ENCODE measurements at places on chromosomes 1 and 21. TPM values are rescaled to one million over a fixed set of nuclear protein-coding genes. Genes with fewer than 3 reads are reported as not detected.
A peak's percentile ranks its signal among the peaks of the same experiment; 100 is the strongest.

- H3K27ac ChIP-seq, result no peak overlapping the region
- peak; percentile 96 for DNase-seq
- H3K4me3 ChIP-seq, result peak overlapping the region; percentile 60
These were observed 380 bp downstream of the COL18A1 start for GRCh38 chr21:45405271-45405818.

ADAMTS5 gene
- 39.1 TPM for total RNA-seq

GRCh38 chr1:9631613-9632012 is 19.9 kb upstream of the PIK3CD start:
- no peaks in the 10 kb centered on the region for H3K36me3 ChIP-seq
- no peak overlapping the region for H3K27ac ChIP-seq
- no peaks in the 10 kb centered on the region for H3K4me1 ChIP-seq
- H3K27me3 ChIP-seq, result no peaks in the 10 kb centered on the region

DNA sequence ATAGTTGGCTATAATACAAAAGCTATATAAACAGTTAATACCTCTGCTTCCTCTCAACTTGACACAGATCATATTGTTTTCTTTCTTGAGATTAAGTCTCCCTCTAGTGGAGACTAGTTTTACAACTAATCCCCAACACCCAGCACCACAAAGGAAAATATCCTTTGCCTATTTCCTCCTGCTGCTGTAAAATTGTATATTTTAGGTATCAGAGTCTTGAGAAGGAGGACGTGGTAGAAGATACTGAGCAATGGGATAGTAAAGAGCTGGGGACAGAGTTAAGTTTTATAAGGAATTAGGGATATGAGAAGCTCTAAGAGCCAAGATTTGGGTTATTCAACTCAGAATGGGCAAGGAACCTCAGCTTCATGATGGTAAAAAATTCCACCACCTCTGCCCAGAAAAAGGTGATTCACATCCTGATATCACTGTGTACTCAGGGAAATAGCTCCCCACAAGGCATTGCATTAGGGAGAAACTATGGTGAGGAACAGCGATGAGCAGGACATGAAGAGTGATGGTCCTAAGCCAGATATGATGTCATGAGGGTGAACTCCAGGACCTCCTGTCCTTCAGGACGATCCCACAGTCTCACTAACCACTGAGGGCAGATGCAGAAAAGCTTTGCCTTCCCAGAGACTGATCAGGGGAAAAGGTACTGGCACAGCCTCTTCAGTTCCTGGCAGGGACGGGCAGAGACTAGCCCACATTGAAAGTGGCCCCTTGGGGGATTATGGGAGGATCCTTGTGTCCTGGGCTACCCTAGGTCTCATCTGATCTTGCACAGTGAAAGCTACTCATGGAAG is 14.7 kb upstream of the CFAP126 start:
- no peaks in the 10 kb centered on the region for H3K27me3 ChIP-seq
- peak; percentile 76 for DNase-seq
- peaks cover 15% of the 10 kb centered on the region for H3K4me1 ChIP-seq
- no peaks in the 10 kb centered on the region for H3K36me3 ChIP-seq
